ENCODE measurements at places on chromosomes 12 and 14.

DNA sequence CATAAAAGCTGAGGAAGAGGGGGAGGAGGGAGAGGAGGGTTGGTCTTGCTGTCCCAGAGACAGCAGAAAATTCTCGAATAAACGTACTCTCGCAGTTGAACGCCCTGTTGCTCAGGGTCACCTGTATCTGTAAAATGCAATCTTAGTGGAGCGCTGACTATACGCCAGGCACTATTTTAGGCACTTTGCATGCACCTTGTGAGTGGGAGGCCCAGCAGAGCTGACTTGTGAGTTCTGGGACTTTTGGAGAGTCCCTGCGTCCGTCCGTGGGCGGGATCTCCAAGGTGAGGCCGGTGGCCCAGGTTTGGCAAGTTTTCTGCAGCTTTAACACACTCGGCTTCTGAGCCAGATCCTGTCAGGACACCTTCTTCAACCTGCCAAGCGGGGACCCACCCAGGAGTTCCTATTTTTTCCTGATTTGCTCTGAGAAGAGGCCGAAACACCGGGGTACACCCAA, 32.5 kb upstream of the PLEKHG6 start:
- no peak for DNase-seq

DNA sequence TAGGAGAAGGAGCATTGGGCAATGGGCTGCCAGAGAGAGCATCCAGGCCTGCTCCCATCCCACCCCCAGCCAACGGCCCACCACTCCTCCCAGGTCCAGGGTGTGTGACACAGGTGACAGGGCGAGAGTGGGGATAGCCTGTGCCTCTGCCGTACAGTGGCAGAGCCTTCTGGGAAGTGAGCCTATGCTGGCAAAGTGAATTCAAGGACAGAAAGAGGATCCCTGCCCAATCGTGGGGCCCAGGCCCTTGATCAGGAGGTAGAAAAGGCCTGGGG, 553 bp upstream of the KRT79 start:
- no peak for DNase-seq

DNA sequence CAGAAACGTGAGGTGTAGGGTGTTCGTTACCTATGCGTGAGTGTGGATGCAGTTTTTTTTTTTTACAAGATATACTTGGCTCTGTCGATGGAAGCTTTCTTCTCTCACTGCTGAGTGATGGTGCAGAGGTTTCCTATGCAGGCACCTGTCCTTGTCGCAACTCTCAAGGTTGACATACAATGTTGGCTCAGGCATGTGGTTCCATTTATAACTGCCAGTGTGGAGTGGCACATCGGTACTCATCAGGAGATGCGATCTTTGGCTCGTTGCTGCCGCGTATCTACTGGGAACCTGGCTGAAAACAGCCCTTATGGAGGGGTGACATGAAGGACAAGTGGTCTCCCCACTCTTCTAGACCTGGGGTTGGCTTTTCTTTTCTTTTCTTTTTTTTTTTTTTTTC, 109.0 kb downstream of the ZNF664 start:
- no peak for DNase-seq

DNA sequence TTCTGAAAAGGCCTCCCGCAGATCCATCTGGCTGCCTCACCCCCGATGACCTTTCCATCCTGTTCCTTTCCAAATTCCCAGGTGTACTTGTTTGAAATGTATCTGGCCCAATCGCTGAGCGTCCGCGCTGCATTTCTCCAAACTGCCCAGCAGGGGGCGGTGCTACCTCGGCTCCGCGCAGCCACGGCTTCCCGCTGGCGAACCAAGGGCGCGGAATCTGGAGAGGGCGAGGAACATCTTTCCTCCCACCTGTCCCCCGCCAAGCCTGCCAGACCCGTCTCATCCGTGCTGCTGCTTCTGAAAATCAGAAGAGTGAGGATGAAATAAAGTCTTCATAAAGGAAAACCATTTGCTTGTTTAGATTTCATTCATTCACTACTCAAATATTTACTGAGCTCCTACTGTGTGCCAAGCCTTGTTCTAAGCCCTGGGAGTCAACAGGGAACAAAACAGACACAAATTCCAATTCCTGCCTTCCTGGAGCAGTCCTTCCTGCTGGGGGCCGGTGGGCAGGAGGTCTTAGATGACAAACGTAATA, 16.8 kb upstream of the MYL2 start:
- peak; percentile 81 for DNase-seq

DNA sequence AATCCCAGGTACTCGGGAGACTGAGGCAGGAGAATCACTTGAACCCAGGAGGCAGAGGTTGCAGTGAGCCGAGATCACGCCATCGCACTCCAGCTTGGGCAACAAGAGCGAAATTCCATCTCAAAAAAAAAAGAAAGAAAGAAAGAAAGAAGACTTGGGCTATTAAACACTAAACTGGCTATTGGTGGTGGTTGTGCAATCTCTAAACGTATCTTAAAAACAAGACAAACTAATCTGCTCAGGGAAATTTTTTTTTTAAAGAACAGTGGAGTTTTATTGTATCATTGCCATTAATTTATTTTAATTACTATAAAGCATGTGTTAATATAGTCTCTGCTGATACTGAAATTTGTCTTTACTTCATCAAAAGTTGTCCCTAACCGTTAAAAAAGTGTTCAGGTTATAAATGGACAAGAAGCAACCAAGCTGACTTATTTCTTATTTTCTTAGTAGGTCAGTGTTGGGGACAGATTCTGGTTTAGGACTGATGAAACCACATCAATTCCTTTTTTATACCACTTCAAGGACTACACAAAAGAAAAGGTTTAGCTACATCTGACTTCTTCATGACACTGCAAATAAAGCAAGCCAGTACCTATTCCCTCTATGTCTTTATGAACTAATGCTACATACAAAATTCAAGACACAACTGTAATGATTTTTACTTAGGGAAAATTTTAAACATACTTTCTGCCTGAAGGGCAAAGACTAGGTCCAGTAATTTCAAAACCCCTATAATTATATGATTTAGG, 68.7 kb upstream of the KRAS start:
- DNase-seq: no peak

GRCh38 chr14:81471062-81471461, 62.6 kb downstream of the SEL1L start:
- no peak for DNase-seq

GRCh38 chr14:67493092-67493717, 4.7 kb upstream of the TMEM229B start:
- no peak for DNase-seq

- no peak for DNase-seq
Measured at GRCh38 chr12:18824287-18824686, 86.4 kb downstream of the CAPZA3 start.

DNA sequence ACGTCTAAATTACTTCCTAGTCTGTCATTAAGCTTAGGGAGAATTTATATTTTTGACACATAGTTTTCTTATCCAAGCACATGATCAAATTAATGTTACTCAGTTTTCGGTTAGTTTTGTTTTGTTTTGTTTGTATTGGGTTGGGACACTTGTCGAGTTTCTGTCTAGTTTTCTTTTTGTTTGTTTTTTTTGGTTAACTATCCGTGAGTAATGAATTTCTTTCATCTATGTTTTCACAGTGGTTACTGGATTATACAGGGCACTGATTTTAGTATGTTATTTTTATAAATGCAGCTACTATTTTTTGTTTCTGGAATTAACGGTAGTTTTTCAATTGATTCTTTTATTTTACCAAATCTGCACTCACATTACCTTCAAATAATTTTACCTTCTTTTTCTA, 2.7 kb downstream of the KLRF1 start:
- no peak for DNase-seq

- peak; percentile 47 for DNase-seq
Measured at GRCh38 chr12:58917699-58918468, 2.4 kb downstream of the LRIG3 start.

- DNase-seq: no peak
Measured at GRCh38 chr12:131223171-131223761, 269.6 kb downstream of the ADGRD1 start.

- no peak for DNase-seq
Measured at GRCh38 chr12:108744021-108744897, 12.9 kb upstream of the CORO1C start.

DNA sequence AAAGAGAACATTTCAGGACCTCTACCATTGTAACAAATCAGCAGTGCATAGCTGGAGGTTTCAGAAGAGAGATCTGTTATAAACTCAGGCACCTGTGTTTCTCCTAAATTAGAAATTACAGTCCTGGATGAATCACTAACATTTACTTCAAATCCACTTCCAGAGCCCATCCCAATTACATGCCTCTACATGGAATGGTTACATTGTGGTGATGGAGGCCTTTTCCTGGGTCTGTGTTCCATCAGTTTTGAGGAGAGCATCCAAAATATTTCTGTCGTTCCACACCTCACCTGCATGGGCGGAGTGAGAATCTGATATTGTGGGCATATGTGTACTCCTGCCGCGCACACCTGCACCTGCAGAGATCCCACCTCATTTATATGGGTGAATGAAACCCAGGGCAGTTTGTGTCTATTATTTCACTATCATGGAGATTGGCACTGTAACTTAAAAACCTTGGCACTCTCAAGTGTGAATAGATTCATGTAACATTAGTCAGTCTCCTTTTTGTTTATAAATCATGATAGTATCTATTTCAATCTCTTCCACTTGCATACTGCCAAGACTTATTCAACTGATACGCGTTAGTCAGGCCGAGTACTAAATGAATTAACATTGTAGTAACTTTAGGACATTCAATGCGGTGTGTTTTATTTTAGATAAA, 215.1 kb upstream of the FAR2 start:
- DNase-seq: no peak

DNA sequence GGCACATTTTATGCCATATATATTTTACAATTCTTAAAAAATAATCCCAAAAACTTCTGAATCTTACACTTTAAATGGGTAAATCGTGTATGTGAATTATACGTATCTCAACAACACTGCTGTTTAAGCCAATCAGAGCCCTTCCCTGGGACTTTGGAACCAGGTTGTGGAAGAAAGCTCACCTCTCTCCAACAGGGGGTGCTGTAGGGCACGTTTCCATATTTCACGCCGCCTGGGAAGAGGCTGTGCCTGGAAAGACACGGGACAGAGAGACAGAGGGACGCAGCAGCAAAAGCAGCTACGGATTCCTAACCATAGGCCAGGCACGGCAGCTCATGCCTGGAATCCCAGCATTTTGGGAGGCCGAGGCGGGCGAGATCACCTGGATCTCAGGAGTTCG, 29.4 kb upstream of the FBRSL1 start:
- DNase-seq: no peak

GRCh38 chr14:24834956-24835355, 201.0 kb upstream of the GZMB start:
- no peak for DNase-seq

DNA sequence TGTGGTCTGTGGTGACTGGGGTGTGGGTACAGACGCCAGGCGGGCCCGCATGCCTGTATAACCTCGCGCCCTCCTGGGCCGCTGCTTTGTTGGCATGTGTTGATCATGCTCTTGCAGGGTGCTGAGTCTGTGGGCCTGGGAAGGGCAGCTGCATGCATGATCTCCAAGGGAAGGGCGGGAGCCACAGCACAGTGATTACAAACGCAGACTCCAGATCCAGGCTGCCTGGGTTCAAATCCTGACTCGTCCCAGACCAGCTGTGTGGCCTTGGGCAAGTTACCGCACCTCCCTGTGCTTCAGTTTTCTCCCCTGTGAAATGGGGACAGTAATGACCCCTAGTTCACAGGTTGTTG, 24.0 kb downstream of the ADGRD1 start:
- no peak for DNase-seq

DNA sequence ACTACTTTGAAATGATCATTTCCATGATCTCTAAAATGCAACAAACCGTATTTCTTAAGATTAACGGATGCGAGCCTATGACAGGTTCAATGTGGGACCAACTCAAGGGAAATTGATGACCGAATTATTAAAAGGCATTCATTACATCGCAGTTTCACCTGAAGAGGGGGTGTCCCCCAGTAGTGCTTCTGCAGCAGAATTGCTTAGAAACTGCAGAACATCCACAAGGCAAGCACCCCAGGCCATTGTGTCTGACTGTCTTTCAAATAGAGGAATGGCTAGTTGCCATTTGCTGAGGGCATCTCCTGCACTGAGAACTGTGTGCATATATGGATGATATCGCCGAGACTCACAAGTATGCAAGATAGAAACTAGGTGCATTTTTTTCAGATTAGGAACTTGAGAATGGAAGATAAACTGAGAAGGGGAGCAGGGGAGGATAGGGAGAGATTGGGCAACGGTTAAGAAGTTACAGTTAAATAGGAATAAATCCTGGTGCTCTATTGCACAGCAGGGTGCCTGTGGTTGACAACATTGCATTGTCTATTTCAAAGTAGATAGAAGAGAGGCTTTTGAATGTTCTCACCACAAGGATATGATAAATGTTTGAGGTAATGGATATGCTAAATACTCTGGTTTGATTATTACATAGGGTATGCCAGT, 234.3 kb upstream of the PLEKHG7 start:
- DNase-seq: no peak

GRCh38 chr12:55515696-55516095, 23.5 kb downstream of the OR6C68 start:
- peak; percentile 4 for DNase-seq

- DNase-seq: no peak
Measured at GRCh38 chr14:51600658-51601057, 51.1 kb upstream of the FRMD6 start.

GRCh38 chr14:100106250-100107112, 41.3 kb downstream of the EVL start:
- DNase-seq: no peak

GRCh38 chr14:88209273-88209672, 113.8 kb downstream of the KCNK10 start:
- DNase-seq: no peak

DNA sequence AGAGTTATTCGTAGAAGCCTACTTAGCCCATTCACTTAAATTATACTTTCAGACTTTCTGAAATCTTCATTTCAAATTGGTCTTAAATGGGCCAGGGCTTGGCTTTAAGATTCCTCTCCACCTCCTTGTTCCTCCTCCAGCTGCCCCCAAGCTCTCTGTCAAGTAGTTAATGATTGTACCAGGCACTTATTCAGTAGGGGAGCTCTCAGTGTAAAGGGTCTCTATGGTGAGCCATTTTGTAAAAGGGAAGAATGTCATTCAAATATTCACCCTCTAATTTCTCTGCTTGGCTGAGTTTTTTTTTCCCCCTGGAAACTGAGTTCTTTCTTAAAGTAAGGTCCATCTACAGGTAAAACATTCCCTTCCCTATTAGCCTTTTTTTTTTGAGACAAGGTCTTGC, 96.6 kb downstream of the SUDS3 start:
- no peak for DNase-seq

All from neural progenitor cell (in vitro differentiated cells).